T-helper 1 cell treated with Interleukin-12 subunit alpha and Interleukin-12 subunit beta and Interleukin-4 antibody, amounts not matched to agents 30 ng/mL and 1 ng/mL, for 36 hours (primary cell): ENCODE measurements at places on chromosomes 1 and 21. TPM values are rescaled to one million over a fixed set of nuclear protein-coding genes. Genes with fewer than 3 reads are reported as not detected.

The NEK2 gene
- 25.7 and 26.1 TPM in 2 replicates for total RNA-seq

The HEATR1 gene
- total RNA-seq: 49.3 and 53.2 TPM in 2 replicates

The EPHA2 gene
- not detected in 2 replicates for total RNA-seq

The ANGPTL7 gene
- not detected in 2 replicates for total RNA-seq

The SPATA21 gene
- total RNA-seq: 0.12 TPM in 1 of 2 replicates, not detected in the other

The KLF17 gene
- not detected in 2 replicates for total RNA-seq

The UMODL1 gene
- 0.12 TPM in 1 of 2 replicates, not detected in the other for total RNA-seq

The SMCP gene
- total RNA-seq: not detected in 2 replicates

The TMPRSS3 gene
- total RNA-seq: 5.8 and 7.8 TPM in 2 replicates

The CFHR1 gene
- total RNA-seq: not detected in 2 replicates

The APOBEC4 gene
- total RNA-seq: not detected in 2 replicates

The SOAT1 gene
- total RNA-seq: 50.0 and 53.2 TPM in 2 replicates

The DNM3 gene
- 1.2 and 1.8 TPM in 2 replicates for total RNA-seq

The TNNI3K gene
- total RNA-seq: not detected in 2 replicates

The TLCD4 gene
- not detected in 2 replicates for total RNA-seq

The TFF3 gene
- total RNA-seq: not detected in 2 replicates

The TBX19 gene
- 2.5 and 3.0 TPM in 2 replicates for total RNA-seq

The ELAVL4 gene
- not detected in 2 replicates for total RNA-seq

The SLC2A5 gene
- 0.39 TPM in 1 of 2 replicates, not detected in the other for total RNA-seq

The HS2ST1 gene
- total RNA-seq: 17.1 and 18.7 TPM in 2 replicates

The FCER1A gene
- not detected in 2 replicates for total RNA-seq

The NCAM2 gene
- total RNA-seq: not detected in 2 replicates

The KRTAP6-2 gene
- total RNA-seq: not detected in 2 replicates

The KIF17 gene
- not detected in 2 replicates for total RNA-seq

The PKP1 gene
- not detected in 2 replicates for total RNA-seq

The SPRR3 gene
- not detected in 2 replicates for total RNA-seq

The OPRD1 gene
- not detected in 2 replicates for total RNA-seq

The FAM151A gene
- total RNA-seq: not detected in 2 replicates
